Cortex of kidney (tissue), 1 donor: ENCODE measurements at places on chromosomes 5 and 9.

GRCh38 chr9:121721058-121721350 is 69.6 kb downstream of the DAB2IP start:
- no peak for DNase-seq

- DNase-seq, result no peak
Observed at GRCh38 chr9:99466781-99467180, 244.7 kb downstream of the SEC61B start.

GRCh38 chr5:14594378-14595074 is 12.9 kb downstream of the OTULINL start:
- DNase-seq, result no peak

DNA sequence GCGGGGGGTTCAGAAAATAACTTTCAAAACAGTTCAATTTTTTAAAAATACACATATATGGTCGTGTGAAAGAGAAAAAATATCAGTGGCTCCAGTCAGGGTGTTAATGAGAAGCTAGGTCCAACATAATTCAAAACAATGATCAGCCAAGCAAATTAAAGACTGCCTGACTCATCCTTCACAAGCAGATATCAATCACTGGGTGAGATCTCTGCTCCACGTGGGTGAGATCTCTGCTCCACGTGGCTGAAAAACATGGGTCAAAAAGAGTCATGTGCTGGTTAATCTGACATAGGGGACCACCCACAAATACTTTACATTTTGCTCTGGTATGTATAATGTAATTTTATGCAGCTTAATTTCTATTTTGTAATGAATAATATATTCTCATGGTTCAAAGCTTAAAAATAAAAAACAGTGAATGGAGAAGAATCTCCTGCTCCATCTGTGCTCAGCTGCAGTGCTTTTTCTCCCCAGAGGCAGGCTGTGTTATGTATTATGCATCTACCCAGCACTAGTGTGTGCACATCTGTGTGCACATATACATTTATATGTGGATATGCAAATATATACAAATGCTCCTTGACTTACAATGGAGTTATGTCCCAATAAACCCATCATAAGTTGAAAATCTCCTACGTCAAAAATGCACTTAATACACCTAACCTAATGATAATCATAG is 93.1 kb upstream of the S1PR3 start:
- no peak for DNase-seq

GRCh38 chr5:112630246-112631009 is 107.3 kb upstream of the APC start:
- no peak for DNase-seq

DNA sequence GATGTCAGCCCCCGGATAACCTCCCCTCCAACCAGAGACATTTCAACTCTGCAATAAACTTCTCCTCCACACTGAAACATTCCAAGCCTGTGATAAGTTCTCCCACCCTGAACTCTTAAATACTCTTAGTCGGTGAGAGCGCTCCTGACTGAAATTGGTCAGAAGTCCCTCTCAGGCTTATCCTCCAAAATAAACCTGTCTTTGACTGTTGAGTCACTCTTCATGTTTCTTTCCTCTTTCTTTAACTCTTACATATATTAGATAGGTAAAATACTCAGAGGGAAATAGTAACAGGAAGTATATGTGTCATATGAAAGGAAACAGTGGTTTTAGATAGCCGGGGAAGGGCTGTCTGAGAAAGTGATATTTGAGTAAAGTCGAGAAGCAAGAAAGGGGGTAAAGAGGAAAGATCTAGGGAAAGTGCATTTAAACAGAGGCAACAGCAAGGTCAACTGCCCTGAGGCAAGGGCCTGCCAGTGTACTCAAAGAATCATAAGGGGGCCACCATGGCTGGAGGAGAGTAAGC is 11.0 kb upstream of the FAM81B start:
- no peak for DNase-seq

DNA sequence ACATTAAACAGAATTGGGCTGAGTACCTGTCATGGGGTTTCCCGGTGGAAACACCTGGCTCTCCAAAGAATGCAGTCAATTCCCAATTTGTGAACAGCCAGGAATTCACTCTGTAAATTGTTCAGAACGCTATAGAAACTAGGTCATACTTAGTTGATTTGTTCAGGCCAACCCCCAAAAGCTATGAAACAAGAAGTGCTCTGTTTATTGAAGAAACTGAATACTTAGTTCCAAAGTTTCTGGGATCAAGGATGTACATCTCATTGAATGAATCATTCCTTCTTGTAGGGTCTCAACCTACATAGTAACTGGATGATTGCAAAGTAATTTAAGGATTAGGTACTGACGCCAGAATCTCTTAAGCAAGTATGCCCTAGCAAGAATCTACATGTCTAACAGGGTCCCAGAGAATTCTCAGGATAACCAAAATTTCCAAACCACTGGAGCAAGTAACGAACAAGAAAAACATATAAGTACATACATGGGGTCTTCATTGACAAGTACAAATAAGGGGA is 659 bp upstream of the TUSC1 start:
- no peak for DNase-seq

GRCh38 chr9:99185934-99186333 is 35.8 kb downstream of the ALG2 start:
- no peak for DNase-seq

DNA sequence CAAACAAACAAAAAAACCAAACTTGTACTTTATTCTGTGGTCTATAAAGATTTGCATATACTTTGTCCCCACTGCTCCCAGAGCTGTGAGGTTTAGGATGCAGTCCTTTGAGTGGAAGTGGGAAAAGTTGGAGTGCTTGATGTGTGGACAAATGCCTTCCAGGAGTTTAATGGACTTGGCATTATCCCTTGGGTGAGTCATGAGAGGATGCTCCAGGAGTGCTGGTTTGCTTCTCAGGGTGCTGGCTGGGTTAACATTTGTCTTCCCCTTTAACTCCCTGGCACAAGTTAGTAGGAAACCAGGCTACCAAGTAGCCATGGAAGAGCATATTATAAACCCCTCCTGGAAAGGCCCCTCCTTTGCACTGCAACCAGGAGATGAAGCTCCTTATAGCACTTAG is 417.4 kb upstream of the RIOK2 start:
- no peak for DNase-seq

DNA sequence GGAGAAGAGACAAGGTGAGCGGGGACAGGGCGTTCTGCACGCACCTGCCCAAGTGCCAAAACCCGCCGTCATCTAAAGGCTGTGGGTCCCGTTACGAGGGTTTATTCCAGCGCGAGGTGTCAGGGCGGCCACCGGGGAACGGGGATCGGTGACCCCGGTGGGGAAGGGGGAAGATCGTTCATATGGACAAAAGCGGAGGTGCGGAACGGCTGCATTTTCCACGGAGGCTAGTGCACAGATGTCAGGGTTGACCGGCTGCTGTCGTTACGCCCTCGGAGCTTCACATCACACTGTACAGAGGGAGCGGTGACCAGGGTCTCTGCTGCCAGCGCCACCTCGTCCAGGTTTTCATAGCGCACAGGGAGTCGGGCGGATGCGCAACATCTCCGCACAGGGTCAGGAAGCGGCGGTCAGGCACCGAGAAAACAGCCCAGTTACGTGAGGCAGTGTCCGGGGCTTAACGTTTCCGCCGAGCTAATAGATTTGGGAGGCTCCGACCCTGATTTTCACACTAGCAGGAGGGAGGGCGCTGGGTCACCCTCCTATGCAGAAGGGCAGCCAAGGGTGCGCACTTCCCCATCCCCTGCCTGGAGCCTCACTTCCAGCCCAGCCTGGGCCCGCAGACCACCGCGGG is 13.5 kb downstream of the BTNL9 start:
- no peak for DNase-seq

DNA sequence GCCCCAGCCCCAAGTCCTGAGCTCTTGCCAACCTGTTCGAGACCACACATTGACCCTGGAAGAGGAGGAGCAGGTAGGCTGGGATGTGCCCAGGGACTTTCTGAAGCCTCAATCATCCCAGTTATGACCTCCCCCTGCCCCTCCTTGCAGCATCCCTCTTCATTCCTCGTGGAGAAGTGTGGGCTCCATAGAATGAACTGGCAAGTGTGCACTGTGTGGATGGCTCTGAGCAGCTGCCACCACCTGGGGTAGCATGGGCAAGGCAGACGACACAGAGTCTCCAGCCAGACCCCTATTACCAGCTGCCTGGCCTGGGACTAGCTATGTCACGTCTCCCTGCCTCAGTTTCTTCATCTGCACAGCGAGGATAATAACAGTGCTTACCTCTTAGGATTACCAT is 33.5 kb downstream of the GADD45G start:
- DNase-seq, result no peak

GRCh38 chr5:96692441-96692840 is 30.3 kb downstream of the CAST start:
- DNase-seq, result no peak

DNA sequence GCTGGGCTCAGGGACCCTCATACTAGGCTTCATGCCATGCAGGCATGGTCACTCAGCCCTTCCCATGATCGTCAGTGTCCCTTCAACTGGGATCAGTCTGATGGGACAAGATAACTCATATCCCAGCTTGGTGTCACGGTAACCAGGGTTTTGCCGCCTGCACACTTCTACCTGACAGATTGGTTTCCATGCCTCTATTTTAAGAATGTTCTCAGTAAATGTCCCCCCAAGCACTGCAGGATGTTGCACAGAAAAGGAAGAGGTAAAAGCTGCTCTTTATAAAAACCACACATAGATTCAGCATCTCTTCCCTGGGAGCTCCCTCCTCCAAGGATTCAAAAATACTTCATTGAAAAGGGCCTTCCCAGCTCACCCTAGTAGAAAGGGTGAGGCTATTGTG is 56.1 kb downstream of the SLIT3 start:
- DNase-seq, result no peak
